Activated T-cell treated with anti-CD3 and anti-CD28 coated beads for 4 hours (primary cell): ENCODE measurements at places on chromosomes 6 and 20.

DNA sequence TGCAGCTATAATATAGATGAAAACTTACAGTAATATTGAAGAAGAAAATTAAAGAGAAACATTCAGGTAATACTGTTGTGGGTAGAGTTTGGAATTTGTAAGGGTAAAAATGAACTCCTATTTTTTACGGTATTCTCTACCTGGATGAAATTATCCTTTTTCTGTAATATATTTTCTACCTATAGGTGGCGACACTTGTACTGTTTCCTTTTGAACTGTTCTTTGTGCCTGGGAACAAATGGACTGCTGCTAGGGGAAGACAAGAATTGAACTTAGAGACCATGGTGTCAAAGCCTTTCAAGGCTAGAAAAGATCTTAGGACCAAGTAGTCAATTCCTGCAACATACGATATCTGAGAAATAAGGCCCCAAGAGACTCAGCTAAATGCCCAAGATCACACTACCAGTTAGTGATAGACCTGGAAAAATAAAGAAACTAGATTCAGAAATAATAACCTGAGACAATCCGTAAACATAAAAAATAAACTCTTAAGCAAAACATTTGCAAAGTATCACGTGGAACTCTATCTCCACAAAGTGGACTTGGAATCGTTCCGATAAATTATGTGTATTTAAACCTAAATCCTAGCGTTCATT is 383.8 kb downstream of the TFAP2A start:
- DNase-seq: no peak

DNA sequence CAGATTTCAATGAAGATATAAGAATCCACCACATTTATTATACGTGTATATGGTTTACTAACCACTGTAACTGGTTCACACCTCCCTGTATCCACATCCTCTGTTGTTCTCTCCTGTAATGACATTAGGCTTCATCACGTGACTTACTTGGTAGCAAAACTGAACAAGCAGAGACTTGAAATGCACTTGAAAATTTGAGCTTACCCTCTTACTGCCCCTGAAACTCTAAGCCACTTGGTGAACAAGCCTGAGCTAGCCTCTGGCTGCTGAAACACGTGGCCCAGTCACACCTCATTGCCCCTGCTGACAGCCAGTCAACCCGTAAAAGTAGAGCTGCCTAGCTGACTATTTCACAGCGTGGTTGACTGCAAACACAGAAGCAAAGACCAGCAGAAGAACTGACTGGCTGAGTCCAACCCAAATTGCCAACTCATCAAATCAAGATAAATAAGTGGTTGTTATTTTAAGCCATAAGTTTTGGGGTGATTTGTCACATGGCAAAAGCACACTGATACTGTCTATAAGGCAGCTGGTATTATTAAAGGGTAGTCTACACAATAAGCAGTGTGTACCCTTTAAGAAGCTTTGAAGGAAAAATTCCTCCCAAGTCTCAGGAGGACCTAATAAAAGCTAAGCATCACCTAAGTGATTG is 109.0 kb downstream of the RALGAPA2 start:
- no peak for DNase-seq

GRCh38 chr6:14734416-14735340 is 511.2 kb upstream of the JARID2 start:
- DNase-seq: peak; percentile 38

GRCh38 chr20:62776692-62777527 is 19.4 kb upstream of the MRGBP start:
- DNase-seq: peak; percentile 52

- DNase-seq: no peak
Measured at GRCh38 chr6:21800948-21801438, 207.4 kb downstream of the SOX4 start.
